ENCODE measurements at places on chromosomes 6 and 20.

- DNase-seq, result no peak
Observed at GRCh38 chr6:33008944-33009861, at the start of gene HLA-DOA. HLA-DOA (minus strand) TSS chr6:33009591.

DNA sequence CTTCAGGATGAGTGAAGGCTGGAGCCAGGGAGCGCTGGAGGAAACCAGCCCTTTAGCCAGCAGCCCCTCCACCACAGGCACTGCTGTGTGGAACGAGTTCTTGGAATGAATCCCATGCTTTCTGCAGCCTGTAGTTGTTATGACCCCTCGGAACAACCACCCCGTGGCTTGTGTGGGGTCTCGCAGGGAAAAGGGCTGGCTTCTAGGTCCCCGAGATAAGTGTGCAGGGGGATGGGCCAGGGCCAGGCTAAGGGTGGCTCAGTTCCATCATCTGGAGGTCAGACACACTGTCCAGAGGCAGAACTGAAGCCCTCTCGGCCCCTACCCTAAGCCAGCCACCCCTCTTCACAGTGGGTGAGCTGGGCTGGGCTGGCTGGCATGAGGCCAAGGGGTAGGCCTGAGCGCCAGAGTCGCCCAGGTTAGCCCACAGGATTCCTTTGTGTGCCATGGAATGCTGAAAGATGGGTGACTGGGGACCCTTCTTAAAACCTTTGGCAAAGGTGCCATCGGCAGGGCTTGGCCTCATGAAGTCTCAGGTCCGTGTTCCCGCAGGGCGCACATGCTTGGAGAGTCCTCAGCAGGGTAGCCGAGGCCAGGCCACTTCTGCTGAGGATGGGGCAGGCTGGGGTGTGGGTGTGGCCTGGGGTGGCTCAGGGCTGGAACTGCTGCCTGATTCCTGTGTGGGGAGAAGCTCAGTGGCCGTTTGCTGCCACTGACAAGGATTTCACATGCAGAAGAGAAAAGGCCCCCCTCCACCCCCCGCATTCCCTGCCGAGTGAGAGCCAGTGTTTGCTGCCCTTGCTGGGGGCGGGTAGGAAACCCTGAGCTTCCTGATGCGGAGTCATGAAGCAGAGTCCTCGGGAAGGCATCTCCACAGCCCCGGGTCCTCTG lies 24.6 kb downstream of the SPATA2 start:
- no peak for DNase-seq

GRCh38 chr6:149152521-149152920 lies 165.0 kb upstream of the TAB2 start:
- DNase-seq, result no peak

- DNase-seq, result no peak
Observed at GRCh38 chr20:38229376-38230252, 30.9 kb downstream of the KIAA1755 start.

GRCh38 chr6:6766230-6766905 lies 177.8 kb downstream of the LY86 start:
- DNase-seq, result no peak

All from left hindlimb (tissue), 1 donor.